ENCODE measurements at places on chromosomes 6 and 20.

GRCh38 chr6:127403636-127404035 lies 55.6 kb downstream of the KIAA0408 start:
- DNase-seq = no peak

DNA sequence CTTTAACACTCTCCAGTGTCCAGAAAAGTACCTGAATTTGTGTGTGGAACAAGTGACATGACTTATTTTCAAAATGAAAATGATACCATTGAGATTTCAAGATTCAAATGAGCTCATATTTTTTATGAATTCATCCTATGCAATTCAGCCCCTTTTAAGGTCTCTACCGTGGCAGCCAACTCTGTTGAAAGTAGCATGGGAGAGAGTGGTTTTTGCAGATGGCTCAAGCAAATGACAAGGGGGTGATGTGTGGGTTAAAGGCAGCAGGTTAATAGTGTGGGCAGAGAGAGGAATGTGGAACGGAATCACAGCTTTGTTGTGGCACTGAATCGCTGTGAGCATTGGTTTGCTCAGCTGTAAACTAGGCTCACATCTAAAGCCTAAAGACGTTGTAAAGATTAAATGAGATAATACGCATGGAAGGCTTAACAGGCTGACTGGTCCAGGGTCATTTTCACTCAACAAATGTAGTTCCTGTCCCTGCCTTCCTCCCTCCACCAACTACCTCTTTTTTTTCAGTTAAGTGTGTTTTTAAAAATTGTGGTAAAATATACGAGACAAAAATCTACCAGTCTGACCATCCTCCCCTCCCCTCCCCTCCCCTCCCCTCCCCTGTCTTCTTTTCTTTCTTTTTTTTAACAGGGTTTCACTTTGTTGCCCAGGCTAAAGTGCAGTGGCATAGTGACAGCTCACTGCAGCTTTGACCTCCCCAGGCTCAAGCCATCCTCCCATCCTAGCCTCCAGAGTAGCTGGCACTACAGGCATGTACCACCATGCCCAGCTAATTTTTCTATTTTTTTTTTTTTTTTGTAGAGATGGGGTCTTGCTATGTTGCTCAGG lies 114.7 kb upstream of the ZNF217 start:
- peak; percentile 54 for DNase-seq

- no peak for DNase-seq
Measured at GRCh38 chr6:105745464-105746129, 340.5 kb upstream of the PRDM1 start.

GRCh38 chr20:16760431-16761304 lies 12.5 kb downstream of the OTOR start:
- DNase-seq = no peak

- no peak for DNase-seq
Measured at GRCh38 chr6:159973951-159974350, 5.1 kb downstream of the IGF2R start.

DNA sequence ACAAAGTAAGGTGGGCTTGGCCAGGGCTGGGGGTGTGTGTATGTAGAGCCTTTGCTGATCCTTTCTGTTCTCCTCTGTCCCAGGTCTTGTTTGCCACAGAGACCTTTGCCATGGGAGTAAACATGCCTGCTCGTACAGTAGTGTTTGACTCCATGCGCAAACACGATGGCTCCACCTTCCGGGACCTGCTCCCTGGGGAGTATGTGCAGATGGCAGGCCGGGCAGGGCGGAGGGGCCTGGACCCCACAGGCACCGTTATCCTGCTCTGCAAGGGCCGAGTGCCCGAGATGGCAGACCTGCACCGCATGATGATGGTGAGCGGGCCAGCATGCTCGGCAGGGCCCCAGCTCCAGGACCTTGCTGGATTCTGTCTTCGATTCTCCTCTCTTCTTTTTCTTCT lies 6.2 kb downstream of the DXO start:
- no peak for DNase-seq

- DNase-seq = no peak
Measured at GRCh38 chr20:8133310-8133768, 1.3 kb downstream of the PLCB1 start.

- DNase-seq = no peak
Measured at GRCh38 chr6:19204445-19204844, 632.7 kb upstream of the ID4 start.

DNA sequence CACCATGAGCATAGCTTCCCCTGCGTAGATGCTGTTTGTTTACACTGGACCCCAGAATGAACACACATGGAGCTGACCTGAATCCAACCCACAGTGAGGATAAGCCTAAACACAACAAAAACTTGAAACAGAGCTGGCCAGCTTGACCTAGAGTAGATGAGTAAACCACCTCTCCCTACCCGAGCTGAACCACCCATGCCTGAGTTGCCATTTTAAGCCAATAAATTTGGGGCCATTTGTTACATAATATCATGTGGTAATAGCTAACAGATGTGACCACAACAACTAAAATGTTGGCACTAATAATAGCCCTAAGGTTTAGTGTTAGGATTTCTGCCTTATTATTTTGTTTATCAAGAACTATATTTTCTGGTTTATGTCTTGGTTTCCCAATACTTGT lies 103.2 kb upstream of the GRIK2 start:
- no peak for DNase-seq

GRCh38 chr6:150142670-150143515 lies at the start of gene PPP1R14C:
Gene PPP1R14C, plus strand, starts transcription at chr6:150143044. Its CDS starts 149 bp downstream, at chr6:150143193.
- peak; percentile 14 for DNase-seq

DNA sequence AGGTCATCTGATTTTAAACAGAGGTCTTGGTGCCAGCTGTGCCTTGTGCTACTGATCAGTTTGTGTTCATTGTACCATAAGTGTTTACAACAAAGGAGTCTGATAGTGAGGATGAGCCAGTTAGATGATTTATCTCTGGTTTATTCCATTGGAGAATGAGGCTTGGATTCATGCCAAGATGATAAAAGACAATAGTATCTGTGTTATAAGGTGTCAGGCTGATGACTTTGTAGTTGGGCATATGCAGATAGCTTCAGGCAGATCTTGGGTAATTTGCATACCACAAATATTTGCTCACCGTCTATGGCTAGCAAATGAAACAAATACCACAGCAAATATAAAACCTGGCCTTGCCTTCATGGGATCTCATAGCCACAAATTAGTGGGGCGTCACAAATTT lies 43.3 kb upstream of the PHACTR2 start:
- DNase-seq = no peak

DNA sequence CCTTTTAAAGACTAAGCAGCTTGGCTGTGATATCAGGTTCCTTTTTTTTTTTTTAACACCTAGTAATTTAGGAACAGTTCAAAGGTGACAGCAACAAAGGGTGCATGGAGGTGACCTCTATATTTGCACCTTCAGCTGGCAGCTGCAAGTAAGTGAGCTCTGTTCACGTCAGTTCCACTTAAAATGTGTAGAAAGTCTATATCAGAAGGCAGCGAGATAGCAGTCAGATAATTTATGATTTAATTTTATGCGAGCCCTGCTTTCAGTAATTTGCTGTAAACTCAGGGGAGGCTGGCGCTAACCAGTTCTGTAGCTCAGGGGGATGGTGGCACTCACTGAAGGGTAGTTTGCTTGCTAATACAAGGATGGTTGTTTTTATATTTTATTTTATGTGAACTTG lies 602.8 kb upstream of the MMS22L start:
- DNase-seq = no peak

- no peak for DNase-seq
Measured at GRCh38 chr6:153781306-153781705, 257.7 kb upstream of the OPRM1 start.

- no peak for DNase-seq
Measured at GRCh38 chr20:2535711-2536559, 438 bp upstream of the TMC2 start.

GRCh38 chr20:15195378-15195777 lies 858.0 kb upstream of the FLRT3 start:
- DNase-seq = no peak

- DNase-seq = no peak
Measured at GRCh38 chr20:58045579-58045978, 182.9 kb downstream of the ANKRD60 start.

DNA sequence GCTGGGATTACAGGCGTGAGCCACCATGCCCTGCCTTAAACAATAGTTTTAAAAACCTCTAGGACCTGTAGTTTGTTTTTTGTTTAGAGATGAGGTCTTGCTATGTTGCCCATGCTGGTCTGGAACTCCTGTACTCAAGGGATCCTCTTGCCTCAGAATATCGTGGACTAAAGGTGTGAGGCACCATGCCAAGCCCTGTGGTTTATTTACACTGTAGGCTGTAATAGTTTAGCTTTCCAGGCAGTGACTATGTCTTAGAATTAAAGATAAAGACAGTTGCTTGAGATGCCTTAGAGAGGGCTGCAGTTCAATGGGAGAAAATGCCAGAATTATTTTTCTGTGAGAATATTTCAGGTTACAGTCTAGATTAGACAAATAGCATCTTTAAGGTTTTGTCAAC lies 72.9 kb downstream of the SGK1 start:
- no peak for DNase-seq

DNA sequence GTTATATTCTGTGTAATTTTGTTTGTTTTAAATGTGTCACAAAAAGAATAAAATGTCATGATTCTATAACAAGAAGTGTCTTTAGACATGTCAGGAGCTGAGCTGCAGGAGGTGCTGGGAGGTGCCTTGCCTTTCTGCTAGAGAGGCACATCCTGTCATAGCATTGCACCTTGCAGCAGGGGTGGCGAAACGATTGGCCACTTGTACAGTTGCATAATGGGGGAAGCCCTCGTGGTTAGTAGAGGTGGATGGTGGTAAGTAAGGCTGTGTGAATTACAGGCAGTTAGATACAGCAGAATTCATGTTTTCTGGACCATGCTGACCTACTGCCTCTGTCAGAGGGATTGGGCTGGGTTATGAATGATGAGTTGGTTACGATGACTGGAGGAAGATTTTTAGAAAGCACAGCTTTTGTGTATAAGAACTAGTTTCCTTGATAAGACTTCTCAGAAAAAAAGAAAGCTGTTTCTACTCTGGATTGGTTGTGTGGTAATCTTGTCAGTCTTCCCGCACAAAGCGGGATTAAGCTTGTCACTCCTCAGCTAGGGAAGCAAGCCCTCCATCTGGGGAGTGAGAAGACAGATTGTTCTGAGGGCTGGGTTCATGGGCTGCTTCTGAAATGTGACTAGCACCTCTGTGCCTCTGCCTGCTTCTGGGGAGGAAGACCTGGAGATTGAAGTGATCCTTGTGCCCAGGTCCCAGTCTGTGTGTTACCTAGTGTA lies 74.9 kb downstream of the FOXO3 start:
- DNase-seq = no peak

GRCh38 chr20:3749689-3750531 lies 17.4 kb downstream of the HSPA12B start:
- DNase-seq = peak; percentile 43

DNA sequence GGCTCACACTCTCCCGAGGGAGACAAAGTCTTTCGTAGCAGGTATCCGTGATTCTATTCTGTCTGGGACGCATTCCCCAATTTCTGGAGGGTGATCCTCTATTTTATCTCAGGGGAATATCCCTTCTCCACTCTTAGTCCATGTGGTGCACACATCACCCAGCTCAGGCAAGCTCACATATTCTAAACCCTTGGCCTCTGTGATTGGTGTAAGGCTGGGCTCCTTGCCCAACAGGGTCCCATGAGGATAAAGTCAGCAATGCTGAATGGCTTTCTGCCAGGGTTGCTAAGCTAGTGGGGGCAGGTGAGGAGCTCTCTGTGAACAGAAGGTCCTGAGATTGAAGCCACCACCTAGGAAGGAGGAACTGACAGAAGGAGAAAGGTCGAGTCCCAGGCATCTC lies 137.2 kb downstream of the CDH26 start:
- DNase-seq = no peak

DNA sequence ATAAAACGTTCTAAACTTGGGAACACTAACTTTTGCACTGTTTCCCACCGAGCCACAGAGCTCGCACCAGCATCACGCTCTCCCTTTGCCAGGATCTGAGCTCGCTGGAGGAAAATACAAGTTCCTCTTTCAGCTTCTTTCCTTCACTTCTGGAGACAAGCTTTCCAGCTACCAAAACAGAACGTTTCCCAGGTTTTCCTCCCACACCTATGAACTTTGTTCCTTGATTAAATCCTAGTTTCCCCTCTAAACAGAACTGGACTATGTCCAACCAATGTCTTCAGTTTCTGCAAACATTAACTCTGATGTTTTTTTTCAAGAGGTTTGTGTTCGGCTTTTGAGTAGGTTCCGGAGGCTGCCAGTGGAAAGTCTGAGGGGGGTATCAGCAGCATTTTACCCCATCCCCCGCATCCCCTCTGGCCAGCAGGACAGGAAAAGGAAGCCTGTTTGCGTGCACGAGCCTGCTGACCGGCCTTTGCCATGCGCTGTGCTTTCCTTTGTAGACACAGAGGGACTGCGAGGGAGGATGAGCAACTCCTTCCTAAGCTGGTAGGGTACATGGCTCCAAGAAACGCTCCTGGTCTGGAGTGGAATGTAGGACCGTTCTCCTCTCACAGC lies 135.5 kb downstream of the LY86 start:
- no peak for DNase-seq

DNA sequence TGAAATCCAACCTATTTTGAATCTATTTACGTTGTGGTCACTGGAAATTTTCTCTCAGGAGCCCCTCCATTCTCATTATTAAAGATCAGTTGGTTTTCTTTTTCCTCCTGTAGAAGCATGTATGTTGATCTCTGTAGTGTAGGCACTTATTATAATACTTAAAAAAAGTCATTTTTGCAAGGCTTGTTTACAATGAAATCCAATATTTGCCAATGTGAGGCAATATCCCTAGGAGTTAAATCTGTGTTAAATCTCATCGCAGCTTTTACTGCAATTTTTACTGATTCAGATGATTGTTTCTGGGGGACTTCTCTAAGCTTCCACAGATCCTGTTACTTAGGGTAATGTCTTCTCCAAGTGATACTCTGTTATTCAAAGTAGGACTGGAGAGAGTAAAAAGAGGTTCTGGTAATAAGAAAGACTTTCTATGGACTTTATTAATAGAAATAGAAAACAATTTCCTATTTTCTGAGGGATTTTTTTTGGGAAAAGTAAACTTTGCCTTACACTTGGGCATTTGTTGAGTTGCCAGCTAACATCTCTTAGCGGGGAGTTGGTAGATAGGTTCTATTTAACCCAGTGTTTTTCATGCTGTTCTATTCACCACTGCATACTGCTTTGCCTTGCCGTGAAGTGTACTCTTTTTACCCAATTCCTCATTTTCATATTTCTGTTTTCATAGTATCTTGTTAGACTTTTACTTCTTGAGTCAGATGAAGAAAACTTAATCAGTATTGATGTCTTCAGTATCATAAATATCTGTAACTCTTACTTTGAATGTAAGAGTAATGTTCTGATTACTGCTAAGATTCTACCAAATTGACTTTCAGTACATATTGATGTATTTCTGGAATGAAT lies 48.6 kb downstream of the CDKAL1 start:
- no peak for DNase-seq

All from activated naive CD4-positive, alpha-beta T cell treated with anti-CD3 and anti-CD28 coated beads, Interleukin-2, amount 50 U/mL, for 16 hours (primary cell).